Upper lobe of left lung (tissue), 6 donors: ENCODE measurements at places on chromosomes 2 and 18. TPM values are rescaled to one million over a fixed set of nuclear protein-coding genes. Genes with fewer than 3 reads are reported as not detected.

DNA sequence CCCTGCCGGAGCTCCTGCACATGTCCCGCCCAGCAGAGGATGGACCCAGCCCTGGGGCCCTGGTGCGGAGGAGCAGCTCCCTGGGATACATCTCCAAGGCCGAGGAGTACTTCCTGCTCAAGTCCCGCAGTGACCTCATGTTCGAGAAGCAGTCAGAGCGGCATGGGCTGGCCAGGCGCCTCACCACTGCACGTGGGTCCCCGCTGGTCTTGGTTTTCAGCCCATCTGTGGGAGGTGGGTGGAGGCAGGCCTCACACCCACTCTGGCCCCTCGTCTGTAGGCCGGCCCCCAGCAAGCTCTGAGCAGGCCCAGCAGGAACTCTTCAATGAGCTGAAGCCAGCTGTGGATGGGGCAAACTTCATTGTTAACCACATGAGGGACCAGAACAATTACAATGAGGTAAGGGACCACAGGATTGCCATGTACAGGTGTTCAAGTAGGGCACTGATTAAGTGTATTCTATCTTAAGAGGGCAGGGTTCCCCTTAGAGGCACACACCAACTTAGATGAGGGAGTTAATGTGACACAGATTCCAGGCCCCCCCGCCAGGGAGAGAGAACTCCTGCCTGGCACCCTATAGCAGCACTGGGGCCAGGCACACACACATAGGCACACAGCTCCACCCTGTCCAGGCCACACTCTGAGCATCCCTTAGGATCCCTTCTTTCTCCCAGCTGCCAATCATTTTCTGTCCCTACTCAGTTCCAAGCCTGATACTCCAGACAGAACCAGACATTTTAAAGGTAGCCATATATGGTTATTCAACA is 5.4 kb upstream of the CHRNG start:
- no peaks in the 10 kb centered on the region for H3K4me1 ChIP-seq
- no peak overlapping the region for H3K27ac ChIP-seq
- DNase-seq: peak; percentile 78
- no peaks in the 10 kb centered on the region for H3K36me3 ChIP-seq
- H3K4me3 ChIP-seq: no peak overlapping the region

- H3K36me3 ChIP-seq: no peaks in the 10 kb centered on the region
- DNase-seq: peak; percentile 82
- H3K4me1 ChIP-seq: peaks cover 19% of the 10 kb centered on the region
- H3K27ac ChIP-seq: no peak overlapping the region
- H3K4me3 ChIP-seq: no peak overlapping the region
Measured at GRCh38 chr2:205776139-205776538, 93.8 kb downstream of the NRP2 start.

- H3K4me3 ChIP-seq: no peak overlapping the region
- H3K4me1 ChIP-seq: no peaks in the 10 kb centered on the region
- no peaks in the 10 kb centered on the region for H3K27me3 ChIP-seq
- no peaks in the 10 kb centered on the region for H3K36me3 ChIP-seq
- H3K27ac ChIP-seq: no peak overlapping the region
- DNase-seq: no peak
Measured at GRCh38 chr2:72007402-72007801, 140.3 kb downstream of the CYP26B1 start.

GALNT14 gene
- total RNA-seq: 1.1 TPM

GRCh38 chr2:974054-974453 is 23.4 kb downstream of the SNTG2 start:
- H3K4me3 ChIP-seq: no peak overlapping the region
- H3K27ac ChIP-seq: no peak overlapping the region
- no peaks in the 10 kb centered on the region for H3K36me3 ChIP-seq
- H3K27me3 ChIP-seq: no peaks in the 10 kb centered on the region

DNA sequence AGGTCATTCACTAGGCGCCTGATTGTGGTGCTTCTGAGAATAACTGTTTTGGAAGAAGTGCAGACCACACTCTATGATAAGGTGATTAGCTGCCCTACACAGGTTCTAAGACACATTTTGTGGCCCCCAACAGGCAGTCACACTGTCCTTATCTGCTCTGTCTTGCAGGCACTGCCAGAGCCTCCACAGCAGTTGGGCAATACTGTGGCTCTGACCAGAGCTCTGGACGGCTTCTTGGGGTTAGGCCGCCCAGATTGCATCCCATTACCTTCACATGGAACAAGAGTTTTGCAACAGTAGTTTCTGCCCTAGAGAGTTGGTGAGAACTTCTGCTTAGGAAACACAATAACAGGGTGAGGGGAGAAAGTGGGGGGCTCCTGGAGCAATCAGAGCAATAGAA is 22.7 kb downstream of the RUFY4 start:
- no peaks in the 10 kb centered on the region for H3K27me3 ChIP-seq
- H3K27ac ChIP-seq: no peak overlapping the region
- H3K4me1 ChIP-seq: no peaks in the 10 kb centered on the region
- H3K36me3 ChIP-seq: no peaks in the 10 kb centered on the region

GRCh38 chr2:109120166-109120565 is 8.8 kb upstream of the SH3RF3 start:
- no peak for DNase-seq
- H3K36me3 ChIP-seq: no peaks in the 10 kb centered on the region
- no peaks in the 10 kb centered on the region for H3K4me1 ChIP-seq
- H3K4me3 ChIP-seq: no peak overlapping the region

DNA sequence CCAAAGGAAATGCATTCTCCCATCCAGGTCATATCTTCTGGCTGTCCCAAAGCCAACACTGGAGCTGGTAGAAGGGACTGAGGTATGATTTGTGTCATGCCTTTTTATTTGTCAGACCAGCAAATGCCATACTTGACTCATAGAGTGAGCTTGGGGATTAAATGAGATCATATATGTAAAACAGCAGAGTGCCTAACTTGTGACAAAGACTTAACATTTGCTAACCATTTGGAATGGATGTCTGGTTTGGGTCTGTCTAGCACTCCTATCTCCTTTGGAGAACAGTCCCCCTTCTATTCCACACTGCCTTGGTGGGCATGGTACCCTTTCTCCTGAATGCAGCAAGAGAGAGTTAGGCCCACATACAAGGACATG is 128.5 kb upstream of the LGALSL start:
- no peak overlapping the region for H3K4me3 ChIP-seq

ITGB6 gene
- total RNA-seq: 93.0 TPM

KCNG2 gene
- total RNA-seq: not detected

TEKT4 gene
- total RNA-seq: 1.5 TPM

RGPD3 gene
- total RNA-seq: 0.17 TPM

SEMA4F gene
- total RNA-seq: 7.1 TPM

- no peak for DNase-seq
- H3K4me3 ChIP-seq: no peak overlapping the region
- H3K4me1 ChIP-seq: no peaks in the 10 kb centered on the region
- H3K27ac ChIP-seq: no peak overlapping the region
- H3K27me3 ChIP-seq: no peaks in the 10 kb centered on the region
Measured at GRCh38 chr18:5478261-5478660, 65.5 kb downstream of the EPB41L3 start.

SCYGR4 gene
- not detected for total RNA-seq

GRCh38 chr2:43407935-43408334 is 181.5 kb upstream of the ZFP36L2 start:
- no peaks in the 10 kb centered on the region for H3K36me3 ChIP-seq
- H3K27ac ChIP-seq: peak overlapping the region; percentile 58
- H3K4me1 ChIP-seq: no peaks in the 10 kb centered on the region
- H3K27me3 ChIP-seq: no peaks in the 10 kb centered on the region
- DNase-seq: no peak

ZNF521 gene
- total RNA-seq: 4.7 TPM

DNA sequence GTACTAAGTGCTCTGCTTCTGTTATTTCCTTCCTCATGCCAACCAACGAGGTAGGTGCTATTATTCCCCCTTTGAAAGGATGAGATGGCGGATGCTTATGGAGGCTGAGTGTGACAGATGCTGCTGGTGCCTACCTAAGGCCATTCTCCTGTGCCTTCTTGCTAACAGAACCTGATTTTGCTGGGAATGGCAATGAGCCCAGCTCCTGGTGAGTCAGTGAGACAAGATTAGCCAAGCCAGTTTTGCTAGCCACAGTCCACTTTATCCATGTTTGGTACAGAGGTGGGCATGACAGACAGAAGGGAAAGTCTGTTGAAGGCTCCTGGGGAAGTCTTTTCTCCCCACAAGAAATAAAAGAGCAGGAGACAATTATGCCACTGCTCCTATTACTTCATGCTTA is 43.7 kb upstream of the TMEM163 start:
- no peak overlapping the region for H3K27ac ChIP-seq
- H3K27me3 ChIP-seq: no peaks in the 10 kb centered on the region
- H3K4me3 ChIP-seq: no peak overlapping the region

DNA sequence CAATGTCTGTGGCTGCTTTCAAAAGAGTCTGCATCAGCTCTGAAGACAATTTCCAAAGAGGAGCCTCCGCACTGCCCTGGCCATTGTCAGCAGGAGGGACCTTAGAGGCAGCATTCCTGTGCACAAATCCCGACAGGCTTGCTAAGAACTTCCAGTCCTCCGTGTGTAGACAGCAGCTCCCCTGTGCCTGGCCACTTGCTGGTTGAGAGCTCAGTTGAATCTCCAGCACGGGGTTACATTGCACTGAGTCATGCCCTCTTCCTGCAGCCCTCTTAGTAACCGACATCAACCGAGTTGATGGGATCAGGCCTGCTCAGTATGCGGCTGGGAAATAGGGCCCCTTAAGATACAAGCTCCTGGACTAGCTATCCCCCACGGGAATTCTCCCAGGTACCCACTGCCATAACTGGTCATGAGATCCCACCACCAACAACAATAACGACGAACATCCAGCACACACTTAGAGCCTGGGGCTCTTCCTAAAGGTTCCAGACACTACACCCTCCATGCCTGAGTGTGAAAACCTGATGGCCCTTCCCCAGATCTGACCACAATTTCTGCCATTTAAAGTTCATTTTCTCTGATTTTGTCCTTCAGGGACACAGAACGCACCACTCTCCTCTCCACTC is 12.0 kb downstream of the ATP6V1B1 start:
- H3K27me3 ChIP-seq: no peaks in the 10 kb centered on the region
- DNase-seq: peak; percentile 18
- H3K36me3 ChIP-seq: no peaks in the 10 kb centered on the region

NOL4 gene
- total RNA-seq: not detected

DNA sequence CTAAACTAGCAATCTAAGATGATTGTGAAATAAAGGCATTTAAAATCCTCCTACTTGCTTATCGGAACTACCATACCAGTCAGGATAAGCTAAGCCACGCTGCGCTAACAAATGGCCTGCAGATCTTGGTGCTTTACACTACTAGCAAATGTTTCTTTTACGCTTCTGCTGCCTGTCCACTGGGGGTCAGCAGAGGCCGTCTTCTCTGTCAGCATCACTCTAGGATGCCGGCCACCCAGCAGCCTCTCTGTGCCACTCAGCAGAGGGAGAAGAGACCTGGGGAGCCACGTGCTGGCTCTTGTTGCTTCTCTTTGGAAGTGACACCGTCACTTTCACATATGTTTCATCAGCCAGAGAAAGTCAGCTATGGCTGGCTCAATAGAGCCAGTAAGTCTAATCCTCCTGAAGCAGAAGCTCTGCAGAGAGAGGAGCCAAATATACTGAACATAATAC is 36.6 kb downstream of the COPS8 start:
- no peaks in the 10 kb centered on the region for H3K36me3 ChIP-seq
- no peaks in the 10 kb centered on the region for H3K27me3 ChIP-seq
- no peak overlapping the region for H3K4me3 ChIP-seq
- H3K4me1 ChIP-seq: no peaks in the 10 kb centered on the region
- DNase-seq: peak; percentile 62
- H3K27ac ChIP-seq: no peak overlapping the region

DNA sequence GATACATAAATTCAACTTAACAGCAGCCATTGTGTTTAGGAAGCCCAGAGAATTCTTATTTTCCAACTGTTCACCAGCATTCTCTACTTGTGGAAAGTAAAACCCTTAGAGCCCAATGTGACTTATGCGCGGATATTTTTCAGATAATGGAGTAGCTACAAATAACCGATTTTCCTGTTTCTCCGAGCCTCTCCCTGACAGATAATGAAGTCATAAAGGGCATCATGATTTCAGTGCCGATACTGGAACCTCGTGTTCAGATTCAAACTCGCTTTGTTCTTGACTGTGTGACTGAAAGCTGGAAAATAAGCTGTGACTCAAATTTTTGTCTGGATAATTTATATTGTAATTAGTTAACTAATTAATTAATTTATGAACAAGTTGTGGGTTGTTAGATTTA is 228.2 kb downstream of the VAPA start:
- H3K4me1 ChIP-seq: peaks cover 28% of the 10 kb centered on the region
- H3K27me3 ChIP-seq: no peaks in the 10 kb centered on the region
- no peaks in the 10 kb centered on the region for H3K36me3 ChIP-seq

DNA sequence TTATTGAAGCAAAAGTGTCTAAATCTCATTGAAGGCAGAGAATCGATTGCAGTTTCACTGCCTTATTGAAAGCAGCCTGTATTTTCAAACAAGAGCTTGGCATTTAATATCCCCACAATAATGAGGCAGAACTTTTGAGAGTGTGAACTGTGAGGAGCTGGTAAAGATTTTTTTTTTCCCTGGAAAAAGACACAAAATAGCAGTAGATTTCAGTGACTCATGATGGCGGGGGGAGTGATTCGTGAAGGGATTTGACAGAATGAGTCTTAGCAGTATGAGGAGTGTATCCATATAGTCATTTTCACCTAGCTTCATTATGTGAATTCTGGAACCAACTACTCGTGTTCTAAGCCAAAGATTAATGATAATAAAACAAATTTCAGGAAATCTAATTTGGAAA is 242.9 kb downstream of the ARL6IP6 start:
- H3K4me1 ChIP-seq: no peaks in the 10 kb centered on the region
- no peak overlapping the region for H3K4me3 ChIP-seq
- DNase-seq: no peak
- no peak overlapping the region for H3K27ac ChIP-seq
- H3K36me3 ChIP-seq: no peaks in the 10 kb centered on the region

DNA sequence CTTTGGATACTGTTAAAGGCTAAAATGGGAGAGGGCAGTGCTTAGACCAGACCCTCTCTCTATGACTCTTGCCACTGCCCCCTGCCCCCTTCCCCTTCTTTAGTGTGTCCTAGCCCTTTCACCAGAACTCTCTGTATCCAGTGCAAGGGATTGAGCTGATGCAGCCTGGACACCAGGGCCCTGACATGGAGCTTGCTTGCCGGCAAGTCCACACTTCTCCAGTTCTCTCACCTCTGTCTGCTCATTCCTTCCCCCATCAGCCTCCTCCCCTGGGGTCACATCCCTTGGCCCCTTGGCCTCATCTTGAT is 1.5 kb upstream of the WNT6 start:
- peaks cover 12% of the 10 kb centered on the region for H3K27me3 ChIP-seq
- H3K4me1 ChIP-seq: peaks cover 19% of the 10 kb centered on the region
- no peak overlapping the region for H3K27ac ChIP-seq
- DNase-seq: no peak
- H3K4me3 ChIP-seq: no peak overlapping the region

GRCh38 chr2:42217914-42218313 is 48.8 kb downstream of the EML4 start:
- no peaks in the 10 kb centered on the region for H3K27me3 ChIP-seq
- H3K4me1 ChIP-seq: no peaks in the 10 kb centered on the region
- H3K27ac ChIP-seq: no peak overlapping the region

GAREM1 gene
- 18.4 TPM for total RNA-seq

TBR1 gene
- total RNA-seq: not detected

DNA sequence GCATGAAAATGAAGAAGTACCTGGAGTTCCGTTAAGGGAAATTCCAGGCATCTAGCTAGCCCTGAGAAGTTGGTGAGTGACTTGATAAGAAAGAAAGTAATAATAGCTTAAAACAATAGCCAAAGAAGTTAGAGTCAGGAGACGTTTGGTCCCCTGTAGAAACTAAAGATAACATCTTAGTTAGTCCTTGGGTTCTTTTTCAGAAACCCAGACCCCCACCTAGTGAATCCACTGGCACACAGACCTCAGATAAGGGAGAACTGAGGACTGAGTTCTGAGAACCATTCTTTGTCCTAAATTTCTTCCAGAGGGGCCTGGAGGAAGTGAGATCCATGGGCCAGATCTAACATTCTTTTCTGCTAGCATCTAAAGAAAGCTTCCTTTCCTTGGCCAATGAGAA is 335.4 kb downstream of the SLC4A3 start:
- no peak overlapping the region for H3K4me3 ChIP-seq
- no peaks in the 10 kb centered on the region for H3K4me1 ChIP-seq
- DNase-seq: no peak
